ENCODE measurements at places on chromosomes 2 and 18.
A peak's percentile ranks its signal among the peaks of the same experiment; 100 is the strongest.

DNA sequence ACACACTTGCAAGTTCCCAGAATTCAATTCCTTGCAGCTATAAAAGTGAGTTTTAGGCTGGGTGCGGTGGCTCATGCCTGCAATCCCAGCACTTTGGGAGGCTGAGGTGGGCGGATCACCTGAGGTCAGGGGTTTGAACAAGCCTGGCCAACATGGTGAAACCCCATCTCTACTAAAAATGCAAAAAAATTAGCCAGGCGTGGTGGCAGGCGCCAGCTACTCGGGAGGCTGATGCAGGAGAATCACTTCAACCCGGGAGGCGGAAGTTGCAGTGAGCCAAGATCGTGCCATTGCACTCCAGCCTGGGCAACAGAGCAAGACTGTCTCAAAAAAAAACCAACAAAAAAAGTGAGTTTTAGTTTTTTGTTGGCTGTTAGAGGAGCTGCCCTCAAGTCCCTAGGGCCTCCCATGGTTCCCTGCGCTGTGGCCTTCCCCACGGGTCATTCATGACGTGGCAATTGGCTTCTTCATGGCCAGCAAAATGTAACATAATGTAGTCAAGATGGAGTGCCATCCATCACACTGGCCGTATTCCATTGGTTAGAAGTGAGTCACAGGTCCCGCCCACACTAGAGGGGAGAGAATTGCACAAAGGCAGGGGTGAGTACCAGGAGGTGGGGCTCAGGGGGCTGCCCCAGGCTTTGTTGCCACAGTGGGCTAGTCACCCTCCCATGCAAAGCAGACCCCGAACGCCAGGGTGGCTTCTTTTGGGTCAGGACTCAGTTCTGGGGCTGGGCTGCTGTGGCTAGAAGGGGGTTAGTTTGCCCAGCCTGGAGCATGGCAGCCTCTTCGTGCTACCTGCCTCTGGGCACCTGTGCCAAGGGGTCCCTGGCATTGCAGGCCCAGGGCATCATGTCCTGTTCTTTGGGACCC lies 37.7 kb upstream of the INHBB start:
- peak; percentile 12 for DNase-seq

DNA sequence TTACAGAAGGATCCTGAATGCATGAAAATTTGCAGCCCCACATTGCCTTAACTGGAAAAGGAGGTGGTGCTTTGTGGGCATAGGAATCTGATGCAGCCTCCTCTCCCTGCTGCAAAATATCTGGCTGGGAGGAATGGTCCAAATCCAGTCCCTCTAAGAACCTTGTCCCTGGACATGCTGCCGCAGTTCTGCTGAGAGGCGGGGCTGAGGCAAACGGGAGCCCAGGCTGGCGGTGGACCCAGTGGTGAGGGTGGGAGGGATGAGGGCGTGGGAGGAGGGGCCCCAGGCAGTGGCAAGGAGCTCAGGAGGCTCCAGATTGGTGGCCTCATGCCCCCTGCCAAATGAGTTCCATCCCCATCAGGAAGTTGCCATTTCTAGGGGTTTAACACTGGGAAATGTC lies 36.2 kb downstream of the ZAP70 start:
- no peak for DNase-seq

DNA sequence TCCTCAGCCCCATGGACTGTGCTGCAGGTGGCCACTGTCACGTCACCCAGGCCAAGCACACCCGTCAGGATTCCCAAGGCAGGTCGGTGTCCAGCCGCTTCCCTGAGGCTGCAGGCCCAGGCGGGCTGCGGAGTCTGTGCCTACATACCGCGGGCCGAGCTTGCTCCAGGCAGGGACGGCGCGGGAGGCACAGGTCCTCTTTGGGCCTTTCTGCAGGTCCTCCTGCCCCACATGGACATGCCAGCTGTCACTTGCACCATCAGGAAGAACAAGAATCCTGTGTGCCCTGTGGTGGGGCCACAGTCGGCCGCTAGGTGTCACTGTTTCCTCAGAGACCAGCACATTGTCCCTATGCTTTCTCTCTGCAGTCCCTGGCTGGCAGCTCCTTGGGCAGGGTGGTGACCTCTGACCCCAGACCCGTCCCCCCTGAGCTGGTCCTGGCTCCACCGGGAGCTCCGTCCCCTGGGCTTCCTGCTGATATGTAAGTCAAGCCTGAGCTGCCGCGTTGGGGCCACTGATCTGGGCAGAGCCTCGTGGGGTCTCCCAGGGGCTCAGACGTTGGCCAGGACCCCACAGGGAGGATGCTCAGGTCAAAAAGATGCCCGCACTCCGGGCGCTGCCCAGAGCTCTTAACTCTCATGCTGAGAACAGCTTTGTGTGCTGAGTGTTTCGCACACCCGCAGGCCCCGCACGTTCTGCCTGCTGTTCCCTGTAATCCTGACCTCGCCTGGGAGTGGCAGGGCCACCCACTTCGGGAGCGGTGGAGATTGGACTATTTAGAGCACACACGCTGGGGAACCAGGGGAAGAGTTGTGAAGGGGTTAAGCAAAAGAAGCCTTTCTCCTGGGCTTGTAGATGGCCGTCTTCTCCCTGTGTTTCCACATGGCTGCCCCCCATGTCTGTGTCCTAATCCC lies 17.3 kb upstream of the AGXT start:
- peak; percentile 81 for DNase-seq

DNA sequence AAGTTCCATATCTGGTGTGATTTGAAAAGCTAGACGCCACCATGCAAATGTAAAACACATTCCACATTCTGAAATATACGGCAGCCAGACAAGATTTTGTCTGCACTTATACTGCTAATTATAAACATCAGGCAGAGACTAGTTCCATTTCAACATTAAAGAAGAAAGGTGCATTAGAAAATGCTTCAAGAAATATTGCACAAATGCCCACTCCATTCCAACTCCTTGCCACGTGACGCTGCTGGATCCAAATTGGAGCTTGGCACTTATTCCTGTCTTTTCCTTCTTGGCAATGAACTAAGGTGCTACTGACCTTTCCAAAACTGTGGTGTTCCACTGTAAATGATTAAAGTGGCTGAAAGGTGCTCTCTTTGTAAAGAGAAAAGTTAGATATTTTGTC lies 6.3 kb downstream of the COL6A3 start:
- no peak for DNase-seq

GRCh38 chr18:11821643-11822237 lies 29.5 kb upstream of the CHMP1B start:
- no peak for DNase-seq

GRCh38 chr18:48662011-48662661 lies 123.3 kb downstream of the CTIF start:
- DNase-seq: peak; percentile 33

GRCh38 chr18:68822926-68823325 lies 25.0 kb downstream of the CCDC102B start:
- no peak for DNase-seq

- DNase-seq: no peak
Observed at GRCh38 chr2:68385220-68385906, 20.3 kb downstream of the PLEK start.

- no peak for DNase-seq
Observed at GRCh38 chr18:10928772-10929373, 220.5 kb downstream of the PIEZO2 start.

DNA sequence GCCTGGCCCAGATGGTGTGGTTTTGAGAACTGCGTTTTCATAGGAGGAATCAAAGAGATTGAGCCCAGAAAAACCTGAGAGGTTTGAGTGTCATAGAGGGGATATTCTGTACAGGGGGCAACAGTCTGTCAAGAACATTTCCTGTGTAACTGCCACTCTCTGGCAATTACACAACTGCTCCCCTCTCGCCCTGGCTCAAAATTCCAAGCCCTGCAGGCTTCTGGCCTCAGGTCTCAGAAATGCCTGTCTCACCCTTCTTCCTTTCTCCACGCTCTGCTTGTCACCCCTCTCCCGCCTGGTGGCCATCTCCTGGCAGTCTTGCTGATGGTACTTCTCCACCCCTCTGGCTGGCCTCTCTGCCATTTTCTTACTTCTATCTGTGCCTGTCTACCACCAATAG lies 4.0 kb downstream of the VAMP5 start:
- no peak for DNase-seq

DNA sequence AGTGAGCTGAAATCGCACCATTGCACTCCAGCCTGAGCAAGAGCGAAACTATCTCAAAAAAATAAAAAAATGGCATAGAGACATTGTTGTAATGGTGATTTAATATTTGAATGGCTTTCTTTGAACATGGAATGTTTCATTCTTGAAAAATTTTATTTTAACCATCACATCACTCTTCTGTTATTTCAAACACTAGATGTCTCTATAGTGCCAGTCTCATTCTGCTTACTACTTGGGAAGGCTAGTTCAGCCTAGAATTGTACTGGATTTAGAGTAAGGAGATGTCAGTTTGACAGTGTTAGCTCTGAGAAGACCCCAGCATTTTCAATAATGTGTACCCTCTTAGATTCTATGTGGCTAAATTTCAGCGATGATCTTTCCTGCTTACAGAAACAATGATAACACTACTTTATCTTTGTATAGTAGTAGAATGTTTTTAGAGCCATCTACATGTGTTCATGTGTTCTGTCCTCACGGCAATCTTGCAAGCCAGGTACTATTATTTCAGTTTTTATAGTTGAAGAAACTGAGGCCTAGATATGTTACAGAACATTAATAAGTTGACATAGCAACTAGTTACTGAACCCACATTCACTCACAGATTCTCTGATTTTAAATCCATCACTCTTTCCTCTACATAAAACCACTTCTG lies 142.9 kb upstream of the ZSWIM2 start:
- DNase-seq: no peak

GRCh38 chr2:107374249-107374648 lies 452.4 kb upstream of the RGPD4 start:
- no peak for DNase-seq
